ENCODE measurements at places on chromosomes 13 and 19.
A peak's percentile ranks its signal among the peaks of the same experiment; 100 is the strongest.

DNA sequence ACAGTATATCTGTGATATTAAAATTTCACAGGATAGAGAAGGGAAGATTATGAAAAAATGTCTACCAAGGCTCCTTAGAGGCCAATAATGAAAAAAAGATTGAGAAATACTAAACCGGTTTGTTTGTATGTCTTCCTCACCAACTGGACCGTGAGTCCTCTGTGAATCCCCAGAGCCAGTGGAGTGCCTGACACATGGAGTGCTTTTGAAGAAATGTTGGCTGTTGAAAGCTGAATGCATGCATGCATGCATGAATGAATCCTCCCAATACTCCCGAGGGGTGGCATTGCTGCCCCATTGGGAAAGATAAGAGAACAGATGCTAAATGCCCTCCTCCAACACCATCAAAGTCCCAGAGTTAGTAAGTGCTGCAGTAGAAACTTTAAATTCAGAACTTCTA, 152.7 kb upstream of the SERP2 start:
- no peak for DNase-seq

DNA sequence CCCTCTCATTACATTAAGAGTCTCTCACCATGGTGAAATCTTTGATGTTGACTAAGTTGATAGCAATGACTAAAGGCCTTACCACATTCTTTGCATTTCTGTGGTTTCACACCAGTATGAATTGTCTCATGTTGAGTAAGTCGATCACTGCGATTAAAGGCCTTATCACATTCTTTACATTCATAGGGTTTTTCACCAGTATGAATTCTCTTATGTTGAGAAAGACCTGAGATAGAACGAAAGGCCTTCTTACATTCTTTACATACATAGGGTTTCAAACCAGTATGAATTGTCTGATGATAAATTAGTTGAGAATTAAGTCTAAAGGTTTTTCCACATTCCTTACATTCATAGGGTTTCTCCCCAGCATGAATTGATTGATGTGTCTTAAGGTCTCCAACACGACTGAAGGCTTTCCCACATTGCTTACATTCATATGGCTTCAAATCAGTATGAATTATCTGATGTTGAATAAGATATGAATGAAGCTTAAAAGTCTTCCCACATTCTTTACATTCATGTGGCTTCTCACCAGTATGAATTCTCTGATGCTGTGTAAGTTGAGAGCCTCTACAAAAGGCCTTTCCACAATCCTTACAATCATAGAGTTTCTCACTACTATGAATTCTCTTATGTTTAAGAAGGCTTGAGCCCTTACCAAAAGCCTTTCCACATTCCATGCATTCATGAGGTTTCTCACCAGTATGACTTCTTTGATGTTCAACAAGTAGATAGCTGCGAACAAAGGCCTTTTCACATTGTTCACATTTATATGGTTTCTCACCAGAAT, 45.6 kb downstream of the ZNF283 start:
- DNase-seq, result no peak

DNA sequence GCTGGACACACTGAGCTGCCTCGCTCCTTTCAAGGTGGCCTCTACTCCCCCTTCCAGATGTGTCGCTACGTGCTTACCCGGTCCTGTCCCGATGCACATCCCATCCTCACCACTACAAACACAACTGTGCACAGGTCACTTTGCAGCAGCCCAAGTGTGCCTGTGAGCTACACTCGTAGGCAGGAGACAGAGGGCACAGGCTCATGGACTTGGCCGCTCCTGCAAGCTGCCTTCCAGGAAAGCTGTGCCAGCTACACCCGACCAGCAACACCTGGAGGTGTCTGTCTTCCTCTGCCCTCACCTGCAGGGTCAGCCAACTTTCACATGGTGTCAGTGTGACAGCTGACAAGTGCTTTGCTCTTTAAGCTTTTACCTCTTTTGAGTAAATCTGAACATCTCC, 15.4 kb downstream of the CARS2 start:
- DNase-seq, result no peak

GRCh38 chr19:17854061-17854460, 5.6 kb upstream of the RPL18A start:
- no peak for DNase-seq

- no peak for DNase-seq
These were observed 1192.2 kb downstream of the EFNB2 start for GRCh38 chr13:105343134-105343806.

GRCh38 chr13:43805071-43805468, 18.3 kb upstream of the ENOX1 start:
- no peak for DNase-seq

GRCh38 chr13:28140433-28141125, 2.2 kb downstream of the PAN3 start:
- no peak for DNase-seq

GRCh38 chr13:94309997-94310855, 169.3 kb downstream of the DCT start:
- no peak for DNase-seq

GRCh38 chr19:8214802-8215201, 5.6 kb downstream of the CERS4 start:
- no peak for DNase-seq

GRCh38 chr13:99658261-99658991, 157.2 kb downstream of the TM9SF2 start:
- peak; percentile 32 for DNase-seq

DNA sequence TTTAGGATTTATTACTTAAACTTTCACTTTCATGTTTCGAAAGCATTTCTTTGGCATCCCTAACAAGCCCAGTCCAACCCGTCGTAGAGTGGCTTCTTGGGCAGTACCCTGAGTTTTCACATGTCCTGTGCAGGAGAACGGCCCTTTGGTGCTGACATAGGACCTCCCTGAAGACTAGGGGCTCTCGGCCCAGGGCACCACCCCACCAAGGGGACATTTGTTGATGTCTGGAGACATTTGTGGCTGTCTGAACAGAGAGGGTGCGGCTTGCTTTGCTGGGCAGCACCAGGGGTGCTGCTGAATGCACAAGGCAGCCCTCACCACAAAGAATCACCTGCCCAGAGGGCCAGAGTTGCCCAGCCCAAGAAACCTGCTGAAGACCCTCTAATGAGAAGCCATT, 30.6 kb downstream of the CUL4A start:
- no peak for DNase-seq

GRCh38 chr13:93172109-93172508, 54.5 kb upstream of the GPC6 start:
- DNase-seq, result no peak

DNA sequence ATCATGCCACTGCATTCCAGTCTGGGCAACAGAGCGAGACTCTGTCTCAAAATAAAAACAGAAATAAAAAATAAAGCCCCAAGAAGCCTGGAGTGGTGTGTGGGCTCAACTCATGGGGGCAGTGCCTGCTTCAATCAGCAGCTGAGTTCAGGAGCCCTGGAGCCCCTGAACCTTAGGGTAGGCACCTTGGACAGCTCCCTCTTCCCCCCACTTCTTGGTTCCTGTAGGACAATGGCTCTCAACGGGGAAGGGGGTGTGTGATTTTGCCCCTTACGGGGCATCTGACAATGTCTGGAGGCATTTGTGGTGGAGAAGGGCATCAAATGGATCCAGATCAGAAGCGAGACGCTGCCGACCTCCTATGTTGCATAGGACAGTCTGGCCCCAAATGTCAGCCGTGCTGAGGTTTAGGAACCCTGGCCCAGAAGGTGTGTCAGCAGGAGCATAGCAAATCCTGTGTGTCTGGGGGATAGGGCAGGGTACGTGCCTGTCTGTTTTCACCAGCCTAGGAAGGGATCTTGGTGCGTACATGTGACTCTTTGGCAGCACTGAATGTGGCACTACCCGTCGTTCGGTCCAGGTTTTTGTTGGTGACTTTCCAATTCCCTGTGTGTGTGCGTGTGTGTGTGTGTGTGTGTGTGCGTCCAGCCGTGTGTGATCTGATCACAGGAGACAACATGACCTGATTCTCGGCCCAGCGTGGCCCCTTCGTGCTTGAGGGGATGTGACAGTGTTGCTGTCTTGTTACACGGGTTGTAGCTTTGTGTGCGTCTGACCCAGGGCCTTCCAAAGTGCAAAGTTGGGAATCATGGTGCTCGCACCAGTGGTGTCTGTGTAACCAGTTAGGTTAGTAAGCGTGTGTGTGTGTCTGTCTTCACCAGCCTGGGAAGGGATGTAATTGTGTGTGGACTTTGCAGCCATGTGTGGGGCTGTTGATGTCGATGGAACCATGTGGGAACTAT, 7.5 kb downstream of the IGLON5 start:
- DNase-seq, result no peak

DNA sequence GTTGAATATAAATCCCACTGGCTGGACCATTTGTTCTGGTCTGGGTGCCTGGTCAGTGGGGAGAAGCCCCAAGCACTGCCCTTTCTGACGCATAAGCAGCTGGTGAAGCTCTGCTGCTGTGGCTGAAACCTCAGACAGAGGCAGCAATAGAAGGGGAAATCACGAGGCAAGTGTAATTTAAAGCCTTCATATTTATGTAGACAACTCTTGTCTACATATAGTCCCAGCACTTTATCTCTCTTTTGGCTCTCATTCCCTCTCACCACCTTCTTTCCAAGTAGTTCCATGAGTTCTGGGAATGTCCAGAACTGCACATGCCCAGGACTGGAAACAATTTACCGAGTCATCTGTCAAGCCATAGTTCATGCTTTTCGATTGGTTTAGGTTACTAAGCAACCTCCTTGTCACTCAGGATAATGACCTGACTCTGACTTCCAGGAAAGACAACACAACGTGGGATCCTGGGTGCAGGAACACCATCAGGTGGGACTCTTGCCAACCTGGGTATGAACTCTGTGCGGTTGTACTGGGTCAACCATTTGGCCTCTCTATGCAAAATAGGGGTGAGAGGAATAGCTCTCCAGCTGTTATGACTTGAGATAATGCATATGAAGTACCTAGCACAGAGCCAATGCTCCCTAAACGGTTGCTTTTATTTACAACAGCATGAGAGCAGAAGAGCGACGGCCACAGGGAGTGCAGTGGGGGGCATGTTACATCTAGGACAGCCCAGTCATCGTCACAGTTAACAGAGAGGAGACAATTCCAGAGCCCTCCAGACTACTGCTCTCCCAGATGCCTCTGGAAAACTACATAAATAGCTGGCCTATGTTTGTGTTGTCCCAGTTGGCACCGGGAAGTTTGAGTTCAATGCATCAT, 321.9 kb downstream of the FOXO1 start:
- DNase-seq, result no peak

GRCh38 chr13:41332829-41333228, 21.8 kb downstream of the NAA16 start:
- DNase-seq, result no peak
